ENCODE measurements at places on chromosomes 1 and 21.

DNA sequence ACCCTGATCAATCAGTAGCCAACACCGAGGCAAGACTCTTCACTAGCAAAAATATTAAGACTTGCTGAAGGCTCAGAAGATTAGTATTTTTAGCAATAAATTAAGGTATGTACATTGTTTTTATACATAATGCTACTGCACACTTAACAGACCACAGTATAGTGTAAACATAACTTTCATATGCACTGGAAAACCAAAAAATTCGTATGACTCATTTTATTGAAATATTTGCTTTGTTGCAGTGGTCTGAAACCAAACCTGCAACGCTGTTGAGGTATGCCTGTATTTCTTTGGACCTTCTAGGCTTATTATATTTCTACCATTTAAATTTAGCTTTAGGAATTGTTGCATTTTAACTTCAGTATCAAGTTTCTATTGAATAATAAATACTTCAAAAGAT lies 65.8 kb upstream of the BCL9 start:
- no peak for ATAC-seq

GRCh38 chr1:39407896-39408640 lies 83.4 kb upstream of the BMP8A start:
- ATAC-seq: no peak

- ATAC-seq: no peak
These were observed 191.6 kb downstream of the HIVEP3 start for GRCh38 chr1:41726899-41727748.

GRCh38 chr1:241355311-241356010 lies 1.5 kb downstream of the RGS7 start:
- ATAC-seq: no peak

DNA sequence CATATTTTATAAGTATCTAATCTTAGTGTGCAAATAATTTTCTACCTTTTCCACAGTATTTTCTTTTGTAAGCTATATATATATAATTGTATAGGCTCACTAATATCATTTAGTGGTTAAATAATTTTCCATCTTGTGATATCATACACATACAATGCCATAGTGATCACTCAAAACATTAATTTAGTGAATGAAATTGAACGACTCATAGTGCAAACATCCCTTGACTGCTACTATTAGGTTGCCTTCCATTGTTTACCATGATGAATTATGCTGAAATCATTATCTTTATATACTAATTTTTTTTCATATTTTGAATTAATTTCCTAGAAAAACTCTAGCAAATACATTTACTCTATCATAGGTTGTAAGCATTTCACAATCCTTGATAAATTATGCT lies 127.1 kb downstream of the PCNX2 start:
- no peak for ATAC-seq

DNA sequence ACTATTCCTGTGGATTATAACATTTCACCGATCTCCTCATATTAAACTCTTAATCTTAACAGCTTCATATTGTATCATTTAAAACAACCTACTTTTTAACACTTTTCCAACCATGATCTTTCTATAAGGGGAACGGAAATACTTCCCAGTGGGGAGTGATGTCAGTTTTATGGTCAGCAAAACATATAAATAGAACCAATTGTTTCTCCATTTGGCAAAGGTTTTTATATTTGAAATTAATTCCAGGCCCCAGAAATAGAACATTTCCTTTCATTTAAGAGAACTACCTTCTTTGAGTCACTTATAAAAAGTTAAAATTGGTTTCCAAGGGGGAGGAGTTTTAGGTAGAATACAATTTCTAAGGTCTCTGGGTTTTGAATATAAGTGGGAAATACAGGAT lies 189.6 kb downstream of the TGFBR3 start:
- ATAC-seq: no peak
